ENCODE measurements at places on chromosomes 11 and 22.

DNA sequence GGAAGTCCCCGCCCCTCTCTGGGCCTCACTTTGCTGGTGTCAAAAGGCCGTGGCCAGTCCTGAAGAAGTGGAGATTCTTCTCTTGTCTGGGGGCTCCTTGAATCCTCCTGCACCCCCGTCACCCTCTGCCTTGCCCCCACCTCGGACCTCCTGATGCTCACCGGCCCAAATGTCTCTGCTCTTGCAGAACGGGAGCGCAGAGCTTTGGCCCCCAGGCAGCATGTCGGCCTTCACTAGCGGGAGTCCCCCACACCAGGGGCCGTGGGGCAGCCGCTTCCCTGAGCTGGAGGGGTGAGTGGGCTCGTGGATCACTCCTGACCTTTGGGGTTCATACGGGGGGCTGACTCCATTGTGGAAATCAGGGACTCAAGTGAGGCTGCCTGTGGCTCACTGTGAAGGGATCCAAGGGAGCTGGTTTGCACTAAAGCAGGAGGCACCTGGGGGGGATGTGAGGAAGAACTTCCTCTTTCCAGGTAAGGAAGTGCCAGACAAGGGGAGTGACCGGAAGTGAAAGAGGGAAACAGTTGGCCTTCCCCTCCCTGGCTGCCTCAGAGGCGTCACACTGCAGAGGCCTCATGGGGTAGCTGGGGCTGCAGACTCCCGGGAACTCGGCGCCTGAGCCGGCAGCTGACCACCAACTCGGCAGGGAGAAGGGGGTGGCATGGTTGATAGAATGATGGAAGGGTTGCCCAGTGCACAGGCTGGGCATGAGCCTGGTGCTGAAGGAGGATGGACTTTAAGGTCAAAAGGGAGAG lies 23.1 kb downstream of the CSF2RB start:
- no peak for DNase-seq

GRCh38 chr22:40178417-40179409 lies 988 bp downstream of the TNRC6B start:
- DNase-seq = peak; percentile 59

DNA sequence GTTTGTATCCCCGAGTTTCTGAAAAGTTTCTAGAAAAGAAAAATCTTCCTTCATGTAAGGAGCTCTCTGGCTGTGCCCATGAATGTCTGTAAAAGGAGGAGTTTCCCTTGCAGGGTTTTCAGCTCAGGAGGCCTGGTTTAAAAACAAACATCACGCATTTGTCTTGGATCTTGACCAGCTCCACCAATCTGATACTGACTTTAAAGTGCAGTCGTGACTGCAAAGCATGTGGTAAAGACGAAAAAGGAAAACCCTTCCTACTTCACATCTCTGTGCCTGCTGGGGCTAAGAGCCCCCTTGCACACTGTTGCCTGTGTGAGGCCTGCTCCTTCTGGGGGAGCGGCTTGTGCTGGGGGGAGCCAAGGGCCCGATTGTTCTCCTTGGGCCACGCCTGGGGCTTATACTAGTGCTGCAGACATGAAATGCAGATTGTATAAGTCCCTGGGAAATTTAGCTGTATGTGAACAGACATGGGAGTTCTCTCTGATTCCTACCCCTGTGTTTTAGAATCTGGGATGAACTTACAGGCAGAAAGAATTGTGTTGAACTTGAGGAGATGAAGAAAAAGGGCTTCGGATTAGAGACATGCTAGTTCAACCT lies 62.1 kb downstream of the ADAMTS15 start:
- DNase-seq = no peak

- no peak for DNase-seq
Observed at GRCh38 chr11:93524173-93524536, 19.0 kb downstream of the SMCO4 start.
